Chondrocyte (in vitro differentiated cells): ENCODE measurements at places on chromosomes 6 and 20.

- DNase-seq, result no peak
These were observed 135.6 kb downstream of the MMS22L start for GRCh38 chr6:97147421-97147820.

DNA sequence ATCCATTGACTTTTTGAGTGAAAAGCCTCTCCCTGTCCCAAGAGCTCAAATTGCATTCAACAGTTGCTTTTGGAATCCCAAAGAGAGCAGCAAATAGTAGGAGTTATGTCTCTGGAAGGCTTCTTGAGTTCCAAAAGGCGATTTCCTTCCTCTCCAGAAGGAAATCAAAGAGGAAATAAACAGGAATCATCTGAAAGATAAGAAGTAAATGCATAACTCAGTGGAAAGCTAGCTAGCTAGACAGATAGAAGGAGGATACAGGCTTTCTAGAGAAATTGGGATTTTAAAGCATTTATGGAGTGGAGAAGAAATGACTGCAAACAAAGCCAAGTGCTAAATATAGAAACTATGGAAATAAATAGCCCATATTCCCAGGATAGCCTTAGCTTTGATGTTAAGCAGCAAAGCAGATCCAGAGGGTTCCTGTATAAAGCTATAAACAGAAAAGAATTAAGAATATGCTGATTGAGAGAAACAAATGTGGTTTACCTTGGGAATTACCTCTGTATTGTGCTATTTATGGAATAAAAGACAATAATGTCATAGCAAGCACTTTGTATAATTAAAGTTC, 214.7 kb downstream of the PLCB1 start:
- DNase-seq, result no peak

DNA sequence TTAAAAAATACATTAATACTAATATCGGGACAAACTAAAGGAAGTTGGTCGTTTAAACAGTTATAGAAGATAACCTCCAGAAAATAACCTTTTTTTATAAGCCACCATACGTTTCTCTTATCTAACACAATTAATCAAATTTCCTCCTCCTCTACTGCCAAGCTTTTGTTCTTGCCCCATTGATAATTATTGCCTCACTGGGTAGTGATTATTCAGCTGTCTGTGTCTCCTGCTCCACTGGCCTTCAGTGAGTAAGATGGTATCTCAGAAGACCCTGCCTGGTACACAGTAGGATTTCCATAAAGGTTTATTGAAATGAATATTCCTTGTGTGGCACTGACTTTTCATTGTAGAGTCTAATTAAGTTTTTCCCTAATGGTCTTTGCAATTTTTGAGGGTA, 165.5 kb upstream of the SCGN start:
- DNase-seq, result no peak

- no peak for DNase-seq
These were observed 10.6 kb upstream of the RBBP8NL start for GRCh38 chr20:62437927-62438326.

DNA sequence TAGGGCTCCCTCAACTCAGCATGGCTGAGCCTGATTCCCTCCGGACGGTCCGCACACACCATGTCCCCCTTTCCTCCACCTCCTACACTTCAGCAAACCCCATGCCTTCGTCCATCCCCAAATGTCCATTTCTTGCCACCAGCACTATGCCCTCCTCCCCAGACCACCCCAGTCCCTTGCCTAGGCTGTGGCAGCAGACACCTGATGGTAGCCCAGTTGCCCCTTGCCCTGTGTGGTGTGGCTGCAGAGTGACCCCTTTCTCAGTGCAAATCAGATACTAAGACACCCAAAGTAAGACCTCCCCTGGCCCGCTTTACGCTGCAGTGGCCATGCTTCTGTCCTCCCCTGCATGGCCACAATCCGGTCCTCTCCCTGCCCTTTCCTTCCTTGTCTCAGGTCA, 34.1 kb upstream of the CD93 start:
- no peak for DNase-seq

GRCh38 chr6:32886681-32887383, 32.8 kb downstream of the PSMB9 start:
- DNase-seq, result no peak

DNA sequence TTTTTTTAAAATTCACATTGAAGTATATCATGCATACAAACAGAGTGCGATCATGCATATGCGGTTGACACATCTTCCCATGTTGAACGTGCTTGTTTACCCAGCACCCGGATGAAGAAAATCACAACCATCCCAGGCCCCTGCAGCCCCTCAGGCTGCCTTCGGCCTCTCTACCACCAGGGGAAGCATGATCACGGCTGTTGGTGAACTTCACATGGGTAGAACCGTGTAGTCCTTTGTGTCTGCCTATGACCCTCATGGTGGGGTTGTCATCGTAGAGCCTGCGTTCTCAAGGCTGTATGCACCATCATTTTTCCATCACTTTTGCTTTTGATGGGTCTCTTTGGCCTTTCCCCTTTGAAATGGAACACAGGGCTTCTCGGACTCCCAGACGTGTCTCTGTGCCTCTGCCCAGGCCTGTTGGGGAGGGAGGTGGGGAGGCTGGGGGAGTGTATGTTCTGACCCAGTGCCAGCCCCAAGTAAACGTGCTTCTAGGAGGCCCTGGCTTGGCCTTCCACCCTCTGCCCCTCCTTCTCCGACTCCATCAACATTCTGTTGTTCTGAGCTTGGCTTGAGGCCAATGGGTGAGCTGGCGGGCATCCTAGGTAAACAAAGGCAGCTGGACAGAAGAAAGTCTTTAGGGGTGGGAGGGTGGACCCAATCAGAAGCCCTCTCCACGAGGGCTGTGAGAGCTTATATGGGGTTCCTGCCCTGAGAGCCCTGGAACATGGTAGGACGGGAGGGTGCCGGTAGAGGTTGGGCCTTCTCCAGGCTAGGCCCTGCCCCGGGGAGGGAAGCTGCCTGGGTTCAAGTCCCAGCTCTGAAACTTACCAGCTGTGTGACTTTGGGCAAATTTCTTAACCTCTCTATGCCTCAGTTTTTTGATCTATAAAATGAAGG, 39.7 kb downstream of the TGM2 start:
- peak; percentile 61 for DNase-seq

- no peak for DNase-seq
These were observed 263.4 kb upstream of the ECI2 start for GRCh38 chr6:4398791-4399190.

- DNase-seq, result no peak
These were observed 40.4 kb downstream of the MDGA1 start for GRCh38 chr6:37657112-37657886.

DNA sequence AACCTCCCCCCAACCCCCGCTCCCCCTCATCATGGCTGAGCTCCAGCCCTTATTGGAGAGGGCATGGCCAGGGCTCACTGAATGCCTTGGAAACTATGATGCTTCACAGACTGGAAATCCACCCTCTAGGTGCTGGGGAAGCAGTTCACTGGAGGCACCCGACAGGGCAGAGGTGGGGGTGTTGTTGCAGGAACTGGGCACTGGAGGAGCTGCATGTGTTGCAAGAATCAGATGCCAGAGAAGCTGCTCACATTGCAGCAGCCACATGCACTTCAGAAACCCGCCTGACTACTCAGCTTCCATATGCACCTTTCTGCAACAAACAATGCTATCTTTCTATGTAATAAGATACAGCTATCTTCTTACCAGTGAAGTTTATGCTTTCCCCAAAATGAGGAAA, 7.9 kb upstream of the TBPL1 start:
- no peak for DNase-seq

DNA sequence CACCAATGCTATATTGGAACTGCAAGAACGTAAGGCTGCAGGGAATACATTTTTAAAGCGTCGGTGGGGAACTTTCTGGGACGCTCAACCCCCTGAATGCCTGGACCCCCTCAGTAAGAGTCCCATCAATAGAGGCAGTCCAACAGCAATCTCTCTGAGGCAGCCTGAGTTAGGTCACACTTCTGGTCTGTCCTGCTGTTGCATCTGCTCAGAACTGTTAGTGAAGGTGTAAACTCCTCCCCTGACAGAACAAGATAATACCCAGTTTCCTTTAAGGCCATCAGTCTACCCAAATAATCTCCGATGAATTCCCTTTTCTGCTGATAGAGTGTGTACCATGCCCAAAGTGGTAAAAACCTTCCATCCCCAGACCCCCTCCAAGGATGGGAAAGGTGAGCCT, 1.1 kb upstream of the RNGTT start:
- DNase-seq, result no peak

DNA sequence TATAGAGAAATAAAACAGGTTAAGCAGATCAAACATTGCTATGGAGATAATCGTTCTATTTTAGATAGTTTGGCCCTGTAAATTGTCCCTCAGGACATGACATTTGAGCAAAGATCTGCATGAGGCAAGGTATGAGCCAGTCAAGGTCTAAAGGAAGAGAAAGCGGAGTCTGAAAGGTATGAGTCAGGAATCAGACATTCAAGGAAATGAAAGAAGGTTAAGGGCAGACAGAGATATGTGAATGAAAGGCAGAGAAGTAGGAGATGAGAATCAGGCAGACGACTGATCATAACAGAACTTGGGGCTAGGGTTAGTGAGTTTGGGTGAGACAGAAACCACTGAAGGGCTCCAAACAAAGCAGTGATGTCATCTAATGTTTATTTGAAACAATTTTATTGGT, 775.8 kb downstream of the MAFB start:
- DNase-seq, result no peak

DNA sequence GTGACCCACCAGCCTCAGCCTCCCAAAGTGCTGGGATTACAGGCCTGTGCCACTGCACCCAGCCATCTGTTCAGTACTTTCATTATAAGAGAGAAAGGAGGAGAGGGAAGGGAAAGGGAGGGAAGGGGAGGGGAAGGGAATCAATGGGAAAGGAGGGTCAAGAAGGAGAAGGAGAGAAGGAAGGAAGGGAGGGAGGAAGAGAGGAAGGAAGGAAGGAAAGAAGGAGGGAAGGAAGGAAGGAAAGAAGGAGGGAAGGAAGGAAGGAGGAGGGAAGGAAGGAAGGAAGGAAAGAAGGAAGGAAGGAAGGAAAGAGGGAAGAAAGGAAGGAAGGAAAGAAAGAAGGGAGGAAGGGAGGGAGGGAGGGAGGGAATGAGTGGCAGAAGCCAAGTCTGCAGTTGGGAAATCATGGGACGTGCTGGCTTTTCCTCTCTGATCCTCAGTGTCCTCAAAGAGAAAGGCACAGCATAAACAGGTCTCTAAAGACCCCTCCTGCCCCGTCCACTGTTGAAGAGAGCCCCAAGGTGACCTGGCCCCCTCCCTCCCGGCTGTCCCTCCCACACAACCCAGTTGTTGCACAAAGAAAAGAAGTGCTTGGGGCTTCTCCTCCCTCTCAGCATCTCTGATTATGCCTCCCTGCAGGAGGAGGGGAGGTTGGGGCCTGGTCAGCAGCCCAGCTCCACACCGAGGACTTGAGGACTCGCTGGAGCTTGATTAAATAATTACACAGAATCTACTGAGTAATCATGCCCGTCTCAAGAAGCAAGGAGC, 69.1 kb upstream of the TOP1 start:
- DNase-seq, result no peak

- DNase-seq, result no peak
These were observed 459.6 kb upstream of the SOX4 start for GRCh38 chr6:21133901-21134300.

DNA sequence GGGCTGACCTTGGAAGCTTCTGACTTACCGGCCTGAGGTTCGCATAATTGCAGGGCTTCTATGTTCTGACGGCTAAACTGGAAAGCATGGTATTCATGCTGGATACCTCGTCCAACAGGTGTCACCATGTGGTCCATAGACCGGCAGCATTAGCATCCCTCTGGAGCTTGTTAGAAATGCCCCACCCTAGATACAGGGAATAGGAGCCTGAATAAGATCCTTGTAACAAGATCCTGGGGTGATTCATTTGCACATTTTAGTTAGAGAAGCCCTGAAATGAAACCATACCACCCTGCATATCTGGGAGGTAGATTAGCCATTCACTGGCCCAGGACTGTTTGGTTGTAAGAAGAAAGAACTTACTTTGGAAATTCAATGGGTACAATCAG, 77.7 kb downstream of the TMEM170B start:
- DNase-seq, result no peak

DNA sequence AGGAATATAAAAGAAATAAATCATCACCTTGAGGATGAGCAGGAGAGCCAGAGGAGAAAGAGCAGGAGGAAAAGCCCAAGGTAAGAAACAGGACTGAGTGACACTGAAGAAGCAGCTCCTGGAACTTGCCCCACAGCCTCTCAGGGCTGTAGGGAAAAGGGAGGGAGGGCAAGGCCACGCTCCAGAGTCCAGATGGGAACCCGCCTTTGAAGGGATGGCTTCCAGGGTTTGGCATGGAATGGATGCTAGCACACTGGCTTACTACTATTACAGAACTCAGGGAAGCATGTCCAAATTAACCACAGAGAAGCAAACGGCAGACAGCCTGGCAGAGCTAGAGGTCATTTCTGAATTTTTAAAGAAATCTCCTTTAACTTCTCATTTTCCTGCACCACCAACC, 26.8 kb downstream of the RALGAPA2 start:
- no peak for DNase-seq

DNA sequence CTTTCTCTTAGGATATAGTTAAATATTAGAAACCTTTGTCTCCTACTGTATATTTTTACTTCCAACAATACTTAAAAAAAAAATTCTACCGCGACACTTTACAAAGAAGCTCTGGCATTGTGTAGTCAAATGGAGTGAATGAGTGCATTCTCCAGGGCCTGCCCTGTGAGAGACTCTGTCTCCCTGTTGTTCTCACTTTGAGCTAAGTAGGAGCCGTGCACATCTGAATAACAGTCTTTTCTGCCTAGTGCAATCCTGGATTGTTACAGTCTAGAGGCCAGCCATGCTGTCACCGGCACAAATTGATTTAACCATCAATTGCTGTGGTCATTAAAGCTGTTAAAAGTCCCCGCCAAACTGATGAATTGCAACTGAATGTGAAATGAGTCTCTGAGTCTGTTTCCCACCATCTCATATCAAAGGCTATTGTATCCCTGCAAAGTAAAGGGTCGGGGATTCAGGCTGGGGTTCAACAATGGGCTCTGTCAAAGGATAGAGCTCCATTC, 156.0 kb downstream of the RFPL4B start:
- DNase-seq, result no peak

- no peak for DNase-seq
These were observed 1.7 kb downstream of the RAB44 start for GRCh38 chr6:36699348-36699747.

GRCh38 chr6:33028220-33028849, 18.9 kb upstream of the HLA-DOA start:
- DNase-seq, result no peak

DNA sequence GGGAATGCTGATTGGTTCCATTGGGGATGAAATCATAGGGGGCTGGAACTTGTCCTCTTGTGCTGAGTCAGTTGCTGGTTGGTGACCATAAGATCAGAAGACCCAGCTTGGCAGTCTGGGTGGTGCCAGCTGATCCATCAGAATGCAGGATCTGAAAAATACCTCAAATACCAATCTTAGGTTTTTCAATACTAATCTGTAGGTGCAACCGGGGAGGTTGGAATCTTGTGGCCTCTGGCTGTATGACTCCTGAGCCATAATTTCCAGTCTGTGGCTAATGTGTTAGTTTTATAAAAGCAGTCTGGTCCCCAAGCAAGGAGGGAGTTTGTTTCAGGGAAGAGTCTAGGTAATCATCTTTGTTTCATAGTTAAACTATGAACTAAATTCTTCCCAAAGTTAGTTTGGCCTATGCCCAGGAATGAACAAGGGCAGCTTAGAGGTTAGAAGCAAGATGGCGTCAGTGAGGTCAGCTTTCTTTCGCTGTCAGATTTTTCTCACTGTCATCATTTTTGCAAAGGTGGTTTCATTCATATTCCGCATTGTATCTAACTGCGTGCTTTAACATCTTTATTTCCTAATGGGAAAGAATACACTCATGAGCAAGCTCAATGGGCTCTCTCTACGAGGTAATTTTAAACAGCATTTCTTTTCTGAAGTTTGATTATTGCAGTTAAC, 2.0 kb downstream of the ARMH2 start:
- DNase-seq, result no peak

GRCh38 chr20:23019403-23019802, 15.7 kb upstream of the SSTR4 start:
- DNase-seq, result no peak
